Renal pelvis (tissue), 12 donors: ENCODE measurements at places on chromosomes 1 and 21. TPM values are rescaled to one million over a fixed set of nuclear protein-coding genes. Genes with fewer than 3 reads are reported as not detected.

GRCh38 chr1:168420177-168420576 is 123.6 kb downstream of the XCL2 start:
- no peak for DNase-seq

DNA sequence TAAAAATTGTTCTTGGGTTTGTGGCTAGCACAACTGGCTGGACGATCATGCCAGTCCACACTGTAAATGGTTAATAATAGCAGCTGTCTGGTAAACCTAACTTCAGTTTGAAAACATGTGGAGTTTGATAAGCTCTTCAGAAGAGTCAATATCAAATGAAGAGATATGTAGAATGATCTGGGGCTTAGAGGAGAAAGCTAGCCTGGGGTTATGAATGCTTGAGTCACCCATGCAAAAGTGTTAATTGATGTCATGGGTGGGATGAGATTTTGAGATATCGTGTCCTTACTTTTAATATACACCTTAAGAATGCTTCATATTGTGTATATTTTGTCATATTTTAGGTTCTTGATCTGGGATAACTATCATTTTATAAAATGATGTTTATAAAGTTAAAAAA is 554.7 kb upstream of the ZRANB2 start:
- no peak for DNase-seq

- no peak for DNase-seq
Measured at GRCh38 chr1:153754266-153754665, 20.9 kb upstream of the SLC27A3 start.

GRCh38 chr1:225474986-225475820 is 47.4 kb upstream of the LBR start:
- peak; percentile 53 for DNase-seq

The CD84 gene
- 0.98 TPM for polyA plus RNA-seq
